ENCODE measurements at places on chromosomes 5 and 9.

- DNase-seq: no peak
Observed at GRCh38 chr5:142944140-142944539, 174.0 kb downstream of the ARHGAP26 start.

- no peak for DNase-seq
Observed at GRCh38 chr9:126809068-126809467, 4.2 kb downstream of the ZBTB43 start.

GRCh38 chr5:93899026-93899600 is 157.7 kb upstream of the POU5F2 start:
- no peak for DNase-seq

DNA sequence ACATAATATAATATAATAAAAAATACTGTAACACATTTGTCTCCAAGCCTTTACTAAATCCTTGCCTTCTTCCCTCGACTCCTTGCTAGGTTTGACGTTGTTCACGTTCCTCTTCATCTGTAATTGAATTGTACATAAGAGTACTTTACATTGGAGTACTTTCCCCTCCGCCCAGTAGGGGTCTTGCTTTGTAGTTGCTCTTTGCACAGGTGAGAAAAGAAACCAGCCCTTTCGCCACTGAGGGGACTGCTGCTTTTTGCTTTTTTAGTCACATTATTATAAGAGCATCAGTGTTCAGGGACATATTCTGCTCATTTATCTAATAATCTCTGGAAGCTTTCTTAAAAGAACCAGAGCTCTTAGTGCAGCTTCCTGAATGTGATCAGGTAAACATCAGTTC is 115.0 kb downstream of the CETN3 start:
- no peak for DNase-seq

GRCh38 chr5:142853682-142854081 is 83.5 kb downstream of the ARHGAP26 start:
- DNase-seq: no peak

Data from GOT3 (cell line).